ENCODE measurements at places on chromosomes 16 and 17. TPM values are rescaled to one million over a fixed set of nuclear protein-coding genes. Genes with fewer than 3 reads are reported as not detected.

COASY gene
- total RNA-seq, result 77.0 TPM

- DNase-seq, result no peak
These were observed 7.3 kb upstream of the CDT1 start for GRCh38 chr16:88796278-88796677.

GNG13 gene
- total RNA-seq, result 0.52 TPM

GRCh38 chr16:23174622-23175021 is 7.9 kb upstream of the SCNN1G start:
- DNase-seq, result no peak

DNA sequence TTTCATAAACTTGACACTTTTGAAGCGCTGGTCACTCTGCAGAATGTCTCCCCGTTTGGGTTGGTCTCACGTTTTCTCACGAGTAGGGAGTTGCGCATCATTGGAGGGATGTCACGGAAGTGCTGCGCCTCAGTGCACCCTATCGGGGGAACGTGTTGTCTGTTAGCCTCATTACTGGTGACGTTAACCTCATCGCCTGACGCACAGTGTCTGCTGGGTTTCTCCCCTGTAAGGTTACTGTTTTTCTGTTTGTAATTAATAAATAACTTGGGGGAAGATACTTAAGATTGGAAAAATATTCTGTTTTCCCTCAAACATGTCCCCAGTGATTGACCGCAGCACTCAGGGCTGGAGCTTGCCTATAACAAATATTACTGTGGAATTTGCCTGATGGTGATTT is 26.7 kb downstream of the VAC14 start:
- no peak for DNase-seq

Data from ureter (tissue), 1 donor.